ENCODE measurements at places on chromosomes 16 and 17.

- DNase-seq = peak; percentile 48
Observed at GRCh38 chr17:31654936-31655335, 204.1 kb downstream of the COPRS start.

- DNase-seq = no peak
Observed at GRCh38 chr17:20066253-20066652, 57.1 kb downstream of the SPECC1 start.

- no peak for DNase-seq
Observed at GRCh38 chr16:67517661-67518423, 10.8 kb upstream of the RIPOR1 start.

DNA sequence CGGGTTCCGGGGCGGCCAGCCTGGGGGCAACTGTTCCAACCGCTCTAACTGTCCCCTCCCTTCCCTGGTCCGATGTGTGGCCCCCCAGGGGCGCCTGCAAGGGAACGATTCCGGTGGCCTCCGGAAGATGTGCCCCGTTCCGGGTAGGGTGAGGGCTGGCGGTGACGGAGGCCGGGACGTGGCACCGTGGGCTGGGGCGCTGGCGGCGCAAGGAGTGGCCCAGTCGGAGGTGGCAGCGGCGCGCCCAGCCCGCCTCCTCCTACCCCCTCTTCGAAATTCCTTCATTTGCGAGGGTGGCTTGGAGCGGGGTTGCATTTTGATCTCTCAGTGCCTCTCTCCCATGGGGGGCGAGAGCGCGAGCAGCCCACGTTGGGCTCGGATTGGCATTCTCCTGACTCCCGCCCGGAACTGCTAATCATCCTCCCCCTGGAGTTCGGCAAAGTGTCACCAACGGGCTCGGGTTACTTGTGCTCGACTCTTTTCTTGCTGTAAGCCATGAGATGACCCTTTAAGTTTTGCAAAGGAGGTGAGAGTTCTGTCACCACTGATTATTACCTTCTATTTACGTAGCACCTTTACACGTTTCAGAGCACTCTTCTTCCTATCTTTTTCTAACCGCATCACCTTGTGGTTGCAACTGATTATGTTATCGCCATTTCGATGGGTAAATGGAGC lies 622 bp downstream of the NDEL1 start:
- peak; percentile 66 for DNase-seq

GRCh38 chr16:48091117-48091516 lies 64.7 kb downstream of the ABCC12 start:
- no peak for DNase-seq

GRCh38 chr17:30812218-30813177 lies 12.0 kb downstream of the CRLF3 start:
- DNase-seq = no peak

- no peak for DNase-seq
Observed at GRCh38 chr17:67058036-67058435, 13.7 kb downstream of the CACNG1 start.

DNA sequence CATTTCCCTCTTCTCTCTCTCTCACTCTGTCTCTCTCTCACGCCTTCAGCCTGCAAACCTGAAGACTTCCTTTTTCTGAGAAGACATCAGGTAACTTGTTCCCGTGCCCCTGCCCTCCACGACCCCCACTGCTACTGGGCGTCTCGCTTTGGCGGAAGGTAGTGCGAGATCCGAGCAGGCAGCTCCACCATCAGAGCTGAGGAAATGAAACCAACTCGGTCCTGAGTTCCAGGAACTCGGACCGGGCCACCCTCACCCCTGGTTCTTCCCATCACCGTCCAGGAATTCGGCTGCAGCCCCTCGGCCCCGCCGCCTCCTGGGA lies 585 bp downstream of the MLKL start:
- peak; percentile 35 for DNase-seq

DNA sequence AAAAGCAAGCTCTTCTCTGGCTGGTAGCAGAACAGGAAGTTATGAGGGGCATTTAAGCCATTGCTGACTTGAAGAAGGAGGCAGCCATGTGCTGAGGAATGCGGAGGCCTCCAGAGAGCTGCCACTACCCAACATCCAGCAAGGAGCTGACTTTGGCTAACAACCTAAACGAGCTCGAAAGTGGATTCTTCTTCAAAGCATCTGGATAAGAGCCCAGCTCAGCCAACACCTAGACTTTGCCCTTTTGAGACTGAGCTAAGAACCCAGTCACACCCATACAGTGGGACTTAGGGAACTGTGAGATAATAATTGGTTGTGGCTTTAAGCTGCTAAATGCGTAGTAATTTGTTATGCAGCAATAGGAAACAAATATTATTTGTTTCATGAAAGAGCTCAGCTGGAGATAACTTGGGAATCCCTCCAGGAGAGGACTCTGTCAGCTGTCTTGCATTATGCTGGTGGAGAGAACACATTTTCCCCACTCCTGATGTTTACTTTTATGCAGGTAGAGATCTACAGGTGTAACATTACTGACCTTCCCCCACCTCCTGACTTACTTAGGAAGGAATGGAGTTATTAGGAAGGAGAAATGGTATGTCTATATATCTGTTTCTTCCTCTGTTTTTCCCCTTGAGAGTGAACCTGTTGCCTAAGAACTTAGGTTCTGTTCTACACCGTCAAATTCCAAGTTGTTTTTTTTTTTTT lies 52.7 kb upstream of the ZNF629 start:
- no peak for DNase-seq

- no peak for DNase-seq
Observed at GRCh38 chr16:11308493-11309283, 27.6 kb upstream of the PRM1 start.

GRCh38 chr17:61463316-61464129 lies 11.3 kb downstream of the TBX4 start:
- DNase-seq = no peak

GRCh38 chr16:67170168-67170948 lies at the start of gene NOL3:
Gene NOL3, plus strand, starts transcription at chr16:67170538.
- DNase-seq = peak; percentile 45

DNA sequence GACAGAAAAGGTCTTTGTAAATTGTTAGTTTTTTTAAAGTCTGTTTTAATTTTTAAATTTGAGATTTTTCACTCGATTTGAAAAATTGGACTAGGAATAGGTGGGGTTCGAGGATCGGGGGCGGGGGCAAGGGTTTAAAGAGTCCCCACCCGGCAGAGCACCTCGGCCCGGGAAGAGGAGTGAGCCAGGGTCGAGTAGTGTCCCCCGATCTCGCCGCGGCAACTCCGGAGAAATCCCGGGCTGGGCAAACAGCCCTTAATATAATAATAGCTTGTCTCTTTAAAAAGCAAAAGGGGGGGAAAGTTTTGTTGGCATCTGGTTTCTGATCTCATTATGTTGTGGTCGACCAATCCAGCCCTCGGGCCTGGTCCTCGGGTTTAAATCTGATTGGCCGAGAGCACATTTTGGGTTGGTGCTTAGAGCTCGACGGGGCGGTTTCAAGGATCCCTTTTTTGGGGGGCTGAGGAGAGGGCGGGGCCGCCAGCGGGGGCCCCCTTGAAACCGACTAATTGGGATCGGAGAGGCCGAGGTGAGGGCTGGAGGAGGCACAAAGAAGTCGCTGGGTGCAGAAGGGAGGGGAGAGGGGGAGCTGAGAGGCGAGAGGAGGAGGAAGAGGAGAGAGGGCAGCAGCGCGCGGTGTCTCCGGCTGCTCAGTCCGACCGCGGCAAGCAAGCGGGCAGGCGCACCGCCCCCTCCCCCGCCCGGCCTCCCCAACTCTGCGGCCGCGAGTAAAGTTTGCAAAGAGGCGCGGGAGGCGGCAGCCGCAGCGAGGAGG lies at the start of gene FZD2:
FZD2 (plus strand) TSS at position 653 of the 775 bp plus-strand sequence. CDS start 205 bp downstream, outside the sequence.
- peak; percentile 78 for DNase-seq

DNA sequence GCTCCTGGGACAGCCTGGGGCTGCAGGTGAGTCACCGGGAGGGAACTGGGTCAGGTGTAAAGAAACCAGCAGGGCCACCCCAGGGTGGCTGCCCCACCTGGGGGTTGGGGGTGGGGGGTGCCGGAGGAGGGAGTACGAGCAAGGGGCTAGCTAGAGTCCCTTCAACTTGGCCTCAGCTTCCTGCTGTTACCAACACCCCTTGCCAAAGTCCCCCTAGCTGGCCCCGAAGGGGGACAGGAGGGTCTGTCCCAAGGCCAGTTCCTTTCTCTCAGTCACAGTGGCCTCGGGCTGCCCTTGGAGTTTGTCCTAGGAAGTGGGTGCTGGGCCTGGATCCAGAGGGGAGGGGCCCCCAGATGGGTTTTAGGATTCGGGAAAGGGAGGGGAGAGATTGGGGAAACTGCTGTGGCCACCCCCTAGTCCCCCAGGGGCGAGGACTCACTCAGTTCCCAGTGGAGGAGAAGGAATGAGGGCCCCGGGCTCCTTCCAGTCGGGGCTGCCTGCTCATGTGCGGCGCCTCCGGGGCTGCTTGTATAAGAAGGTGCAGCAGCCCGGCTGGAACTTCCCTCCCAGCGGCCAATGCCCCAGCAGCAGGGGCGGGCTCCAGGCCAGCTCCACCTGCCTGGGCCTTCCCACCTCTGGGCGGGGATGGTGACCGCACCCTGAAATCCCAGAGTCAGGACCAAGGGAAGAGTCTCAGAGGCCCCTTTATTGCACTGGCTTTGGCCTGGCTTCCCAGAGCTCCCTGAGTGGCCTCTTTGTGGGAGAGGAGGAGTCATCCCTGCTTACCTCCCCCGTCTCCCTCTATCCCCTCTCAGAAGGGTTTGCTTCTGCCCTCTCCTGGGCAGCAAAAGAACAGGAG lies 7.3 kb downstream of the ARHGAP27 start:
- DNase-seq = no peak

- no peak for DNase-seq
Observed at GRCh38 chr16:70467608-70468007, 13.2 kb downstream of the FCSK start.

- DNase-seq = no peak
Observed at GRCh38 chr17:10920558-10921108, 82.7 kb upstream of the PIRT start.

- no peak for DNase-seq
Observed at GRCh38 chr16:10943064-10943353, 741 bp upstream of the DEXI start.

GRCh38 chr16:66442502-66443268 lies 15.6 kb downstream of the BEAN1 start:
- DNase-seq = no peak
